ENCODE measurements at places on chromosomes 13 and 19. TPM values are rescaled to one million over a fixed set of nuclear protein-coding genes. Genes with fewer than 3 reads are reported as not detected.

- peaks cover 9% of the 10 kb centered on the region for H3K4me1 ChIP-seq
- no peak overlapping the region for H3K4me3 ChIP-seq
- DNase-seq: no peak
- no peaks in the 10 kb centered on the region for H3K27me3 ChIP-seq
Observed at GRCh38 chr13:114136576-114136975, 4.2 kb upstream of the RASA3 start.

DNA sequence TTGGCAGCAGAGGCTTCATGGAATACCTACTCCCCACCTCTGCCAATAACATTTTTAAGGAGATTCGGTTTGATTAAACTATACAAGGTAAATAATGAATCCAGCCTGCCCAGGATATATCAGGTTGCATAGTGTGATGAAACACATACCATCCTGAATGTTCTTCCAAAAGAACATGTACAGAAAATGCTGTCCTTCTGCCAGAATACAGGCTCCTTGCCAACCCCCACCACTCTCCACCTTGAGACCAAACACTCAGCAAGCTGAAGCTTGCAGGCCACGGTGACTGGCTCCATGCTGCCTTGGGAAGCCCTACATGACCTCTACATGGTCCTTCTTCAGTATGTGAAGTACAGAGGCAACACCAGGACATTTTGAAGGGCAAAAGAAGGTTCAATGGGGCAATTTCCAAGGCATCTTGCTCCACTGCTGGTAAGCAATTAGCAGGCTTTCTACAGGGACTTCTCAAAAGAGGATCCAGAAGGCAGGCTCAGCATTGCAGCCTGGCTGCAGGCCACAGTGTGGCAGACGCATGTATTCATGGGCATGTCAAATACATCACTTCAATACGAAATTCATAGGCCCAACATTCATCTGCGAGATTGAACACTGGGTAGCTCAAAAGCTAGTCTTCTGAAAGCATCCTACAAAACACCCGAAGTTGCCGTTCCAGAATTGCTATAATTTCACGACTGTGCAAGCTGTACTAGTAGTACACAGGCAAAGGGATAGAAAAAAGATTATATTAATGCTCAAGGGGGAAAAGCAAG, 62.4 kb upstream of the SERP2 start:
- H3K4me1 ChIP-seq: peaks cover 18% of the 10 kb centered on the region
- H3K27ac ChIP-seq: peak overlapping the region; percentile 10
- H3K4me3 ChIP-seq: no peak overlapping the region
- no peak for DNase-seq
- no peaks in the 10 kb centered on the region for H3K27me3 ChIP-seq

DNA sequence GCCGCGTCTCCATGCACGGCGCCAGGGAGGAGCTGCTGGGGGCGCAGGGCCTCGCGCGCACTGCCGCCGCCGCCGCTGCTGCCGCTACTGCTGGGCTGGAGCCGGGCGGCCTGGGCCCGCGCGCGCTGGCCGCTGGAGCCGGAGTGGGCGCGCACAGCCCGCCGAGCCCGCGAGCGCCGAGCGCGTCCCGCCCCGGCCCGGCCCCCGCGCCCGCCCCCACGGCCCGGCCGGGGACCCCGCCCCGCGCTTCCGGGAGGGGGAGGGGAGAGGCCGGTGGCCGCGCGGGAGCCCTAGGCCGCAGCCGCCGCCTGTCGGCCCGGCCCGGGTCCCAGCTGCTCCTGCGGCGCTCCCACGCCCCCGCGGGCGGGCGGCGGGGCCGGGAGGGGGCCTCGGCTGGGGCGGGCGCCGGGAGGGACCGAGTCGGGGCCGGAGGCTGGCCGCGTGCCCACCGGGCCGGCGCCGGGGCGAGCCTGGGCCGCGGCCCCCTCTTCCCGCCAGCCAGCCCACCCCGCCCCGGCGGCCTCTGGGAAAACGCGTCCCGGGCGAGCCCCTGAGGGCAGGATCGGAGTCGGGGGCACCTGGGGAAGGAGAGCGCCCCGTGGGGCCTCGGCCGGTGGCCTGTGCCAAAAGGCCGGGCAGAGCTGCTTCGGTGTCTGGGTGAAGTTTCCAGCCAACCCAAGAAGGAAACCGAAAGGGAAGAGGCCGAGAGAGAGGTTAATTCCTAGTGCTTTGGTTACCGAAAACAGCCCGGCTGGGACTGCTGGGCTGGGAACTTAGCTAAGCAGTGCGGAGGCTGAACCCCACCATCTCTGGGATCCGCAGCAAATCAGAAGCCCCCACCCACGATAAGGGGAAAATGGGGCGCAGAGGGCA, at the start of gene STK24:
Gene STK24 (minus strand): TSS at position 145 of the 873 bp plus-strand sequence. CDS start 321 bp downstream, outside the sequence.
- DNase-seq: no peak
- no peaks in the 10 kb centered on the region for H3K36me3 ChIP-seq
- H3K4me3 ChIP-seq: peak within 1 kb of the TSS; percentile 99
- peaks cover 30% of the 10 kb centered on the region for H3K4me1 ChIP-seq
- H3K27me3 ChIP-seq: no peaks in the 10 kb centered on the region

GRCh38 chr19:52237197-52237596, 32.2 kb upstream of the ZNF766 start:
- no peaks in the 10 kb centered on the region for H3K27me3 ChIP-seq
- no peak overlapping the region for H3K4me3 ChIP-seq
- H3K27ac ChIP-seq: no peak overlapping the region
- DNase-seq: no peak
- no peaks in the 10 kb centered on the region for H3K36me3 ChIP-seq

The PLPPR3 gene
- total RNA-seq: not detected

The SEMA6B gene
- 0.88 TPM for total RNA-seq

Data from esophagus squamous epithelium (tissue), 5 donors.